ENCODE measurements at places on chromosomes 7 and 10.

DNA sequence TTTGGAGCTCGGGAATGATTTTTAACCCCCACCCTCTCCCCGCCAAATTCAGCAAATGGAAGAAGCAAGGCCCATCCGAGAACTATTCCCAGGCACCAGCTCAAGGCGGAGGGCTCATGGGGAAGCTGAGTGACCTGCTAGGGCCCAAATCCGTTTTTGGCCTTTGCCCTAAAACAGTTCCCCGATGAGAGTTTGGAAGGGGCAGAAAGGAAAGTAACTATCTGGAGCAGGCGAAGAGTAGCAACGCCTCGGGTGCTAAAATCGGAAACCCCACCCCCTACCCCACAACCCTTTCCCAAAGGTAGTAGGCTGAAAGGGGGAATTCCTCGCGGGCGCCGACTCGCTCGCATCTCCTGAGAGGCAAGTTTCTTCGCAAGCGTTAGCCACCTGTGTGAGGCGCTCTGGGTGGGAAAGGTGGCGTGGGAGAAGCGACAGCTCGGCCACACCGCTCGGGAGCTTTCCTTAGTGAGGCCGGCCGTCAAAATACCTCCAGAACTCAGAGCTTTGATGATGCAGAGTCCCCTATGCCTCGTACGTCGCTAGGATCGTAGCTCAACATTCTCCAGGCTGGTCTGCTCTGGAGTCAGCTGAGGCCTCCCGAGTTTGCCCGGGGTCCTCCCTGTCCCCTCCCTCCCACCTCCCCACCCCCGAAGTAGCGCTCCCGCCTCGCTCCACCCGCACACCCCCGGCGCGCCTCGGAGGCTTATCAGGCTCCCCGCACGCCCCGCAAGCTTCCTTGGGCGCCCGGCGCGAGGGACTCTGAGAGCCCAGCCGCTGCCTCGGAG lies 642 bp upstream of the PRKG1 start:
- no peak for DNase-seq

GRCh38 chr10:103545771-103546281 lies 52.3 kb downstream of the NEURL1 start:
- no peak for DNase-seq

DNA sequence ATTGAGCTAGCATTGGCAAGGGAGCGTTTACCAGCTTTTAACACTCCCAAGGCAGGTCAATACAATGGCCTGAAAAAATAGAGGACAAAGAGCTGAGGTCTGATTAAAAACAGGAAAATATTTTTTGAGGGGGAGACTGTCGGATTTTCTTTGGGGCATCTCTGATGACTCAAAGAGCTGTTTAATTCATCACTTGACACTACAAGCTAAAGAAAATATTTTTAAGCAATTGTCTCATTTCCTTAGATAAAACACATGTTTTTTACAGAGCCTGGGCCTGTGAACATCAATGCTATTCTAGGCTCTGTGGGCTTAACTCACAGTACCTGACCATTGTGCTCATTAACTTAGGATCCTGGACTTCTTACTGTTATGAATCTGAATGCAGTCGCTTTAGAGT lies 100.8 kb downstream of the NRP1 start:
- DNase-seq = no peak

- no peak for DNase-seq
Observed at GRCh38 chr10:32253821-32254220, 93.1 kb downstream of the EPC1 start.

DNA sequence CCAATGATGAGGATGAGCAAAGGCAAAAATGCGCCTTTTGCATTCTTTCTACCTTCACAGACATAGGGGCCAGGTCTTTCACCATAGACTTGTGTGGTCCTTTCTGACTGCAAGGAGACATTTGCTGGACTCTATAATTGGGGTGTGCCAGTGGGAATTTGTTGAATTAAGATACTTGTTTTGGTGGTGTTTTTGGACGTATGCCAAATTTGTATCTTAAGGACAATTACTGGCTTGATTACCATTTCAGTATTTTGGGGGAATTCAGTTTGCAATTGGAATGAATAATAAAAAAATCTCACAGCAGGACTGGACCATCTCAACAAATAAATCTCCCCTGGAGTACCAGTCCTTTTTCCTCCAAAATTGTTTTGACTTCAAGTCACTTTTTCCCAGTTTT lies 47.9 kb downstream of the SND1 start:
- no peak for DNase-seq

GRCh38 chr10:92692080-92692671 lies 2.4 kb downstream of the HHEX start:
- DNase-seq = no peak

GRCh38 chr10:86365346-86366032 lies 1.1 kb downstream of the GRID1 start:
- DNase-seq = no peak

- DNase-seq = no peak
Observed at GRCh38 chr7:3302681-3303320, 1.7 kb downstream of the SDK1 start.

DNA sequence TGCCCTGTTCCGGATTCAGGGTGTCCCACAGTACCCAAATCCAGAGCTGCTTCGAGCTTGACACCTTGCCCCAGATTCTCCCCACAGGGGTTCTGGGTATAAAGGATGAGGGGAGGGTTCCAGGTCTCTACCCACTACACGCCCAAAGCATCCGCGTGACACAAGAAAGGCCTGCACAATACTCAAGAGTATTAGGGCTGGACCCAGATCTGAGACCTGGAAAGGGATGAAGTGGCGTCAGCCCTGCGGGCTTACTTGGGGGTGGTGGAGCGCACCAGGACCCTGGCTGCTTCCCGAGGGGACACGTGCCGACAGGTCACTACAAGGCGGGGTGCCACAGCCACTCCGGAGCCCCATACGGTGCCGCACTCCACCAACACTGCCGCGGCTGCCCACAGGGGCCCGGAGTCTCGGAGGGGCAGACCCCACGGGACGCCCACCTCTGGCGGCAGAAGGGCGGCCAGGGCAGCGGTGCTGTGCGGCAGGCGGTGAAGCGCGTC lies 1.3 kb downstream of the TYSND1 start:
- DNase-seq = no peak

- no peak for DNase-seq
Observed at GRCh38 chr10:46291817-46292572, 5.2 kb downstream of the ANTXRL start.

- no peak for DNase-seq
Observed at GRCh38 chr10:119208553-119208940, 1.2 kb downstream of the GRK5 start.

GRCh38 chr7:12389089-12389700 lies 14.5 kb downstream of the VWDE start:
- DNase-seq = no peak

- DNase-seq = no peak
Observed at GRCh38 chr7:107597953-107598352, 17.9 kb downstream of the BCAP29 start.

DNA sequence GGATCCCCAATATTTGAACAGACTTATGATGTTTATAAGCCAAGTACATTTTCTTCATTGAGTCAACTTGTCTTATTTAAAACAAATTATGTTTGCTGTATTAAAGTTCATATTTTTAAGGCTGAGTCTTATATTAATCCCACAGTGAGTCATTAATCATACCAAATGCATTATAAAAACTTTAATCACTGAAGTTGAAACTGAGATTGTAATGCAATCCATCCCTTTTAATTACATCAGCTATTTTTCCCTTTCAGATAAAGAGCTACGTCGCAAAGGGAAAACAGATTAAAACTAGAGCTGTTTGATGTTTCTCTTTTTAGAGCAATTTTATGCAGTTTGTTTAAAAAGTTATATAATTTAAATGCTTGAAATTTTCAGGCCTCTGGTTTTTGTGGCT lies 183.0 kb downstream of the ARID5B start:
- no peak for DNase-seq

GRCh38 chr10:75639736-75640135 lies 208.3 kb downstream of the LRMDA start:
- no peak for DNase-seq

DNA sequence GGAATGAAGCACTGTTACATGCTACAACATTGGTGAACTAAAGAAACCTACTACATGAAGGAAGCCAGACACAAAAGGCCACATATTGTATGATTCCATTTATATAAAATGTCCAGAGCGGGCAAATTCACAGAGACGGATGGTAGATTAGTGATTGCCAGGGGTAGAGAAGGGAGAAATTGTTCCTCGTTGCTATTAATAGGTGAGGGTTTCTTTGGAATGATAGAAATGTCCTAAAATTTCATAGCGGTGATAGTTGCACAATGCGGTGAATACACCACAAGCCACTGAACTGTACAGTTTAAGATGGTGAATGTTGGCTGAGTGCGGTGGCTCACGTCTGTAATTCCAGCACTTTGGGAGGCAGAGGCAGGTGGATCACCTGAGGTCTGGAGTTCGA lies 29.0 kb downstream of the DENND2A start:
- DNase-seq = no peak

- no peak for DNase-seq
Observed at GRCh38 chr7:21642422-21642821, 99.6 kb downstream of the DNAH11 start.
